ENCODE measurements at places on chromosomes 5 and 9.

- DNase-seq: no peak
Measured at GRCh38 chr5:153981905-153982605, 56.7 kb downstream of the FAM114A2 start.

- no peak for DNase-seq
Measured at GRCh38 chr5:171632616-171633015, 153.0 kb upstream of the SMIM23 start.

DNA sequence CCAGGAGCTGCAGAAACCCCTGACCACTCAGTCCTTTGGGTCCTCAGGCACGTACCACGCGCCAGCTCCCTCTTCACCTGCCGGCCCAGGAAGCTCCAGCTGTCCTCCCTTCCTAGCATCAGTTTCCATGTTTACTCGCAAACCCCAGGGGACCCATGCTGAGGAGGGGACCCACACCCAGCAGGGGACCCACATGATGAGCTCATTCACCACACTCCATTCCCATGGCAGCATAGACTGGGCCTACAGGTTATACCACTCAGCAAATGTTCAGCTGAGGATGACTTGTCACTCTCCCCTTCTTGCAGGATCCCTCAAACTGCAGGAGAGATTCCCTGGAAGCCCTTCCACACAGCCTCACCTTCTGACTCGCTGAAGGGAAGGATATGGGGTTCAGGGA, 73.5 kb upstream of the GALNT10 start:
- DNase-seq: no peak

GRCh38 chr9:109401990-109402318, 81.1 kb upstream of the EPB41L4B start:
- no peak for DNase-seq

- DNase-seq: no peak
Measured at GRCh38 chr5:150599281-150599680, 41.2 kb upstream of the SYNPO start.
